ENCODE measurements at places on chromosomes 11 and 22.

DNA sequence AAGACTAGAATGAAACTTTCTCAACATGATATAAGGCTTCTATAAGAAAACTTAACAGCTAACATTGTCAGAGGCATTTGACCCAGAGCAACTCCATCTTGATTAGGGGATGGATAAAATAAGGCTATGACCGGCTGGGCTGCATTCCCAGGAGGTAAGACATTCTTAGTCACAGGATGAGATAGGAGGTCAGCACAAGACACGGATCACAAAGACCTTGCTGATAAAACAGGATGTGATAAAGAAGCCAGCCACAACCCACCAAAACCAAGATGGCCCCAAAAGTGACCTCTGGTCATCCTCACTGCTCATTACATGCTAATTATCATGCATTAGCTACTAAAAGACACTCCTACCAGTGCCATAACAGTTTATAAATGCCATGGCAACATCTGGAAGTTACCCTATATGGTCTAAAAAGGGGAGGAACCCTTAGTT, 135.2 kb downstream of the TTC28 start:
- DNase-seq = peak; percentile 5

DNA sequence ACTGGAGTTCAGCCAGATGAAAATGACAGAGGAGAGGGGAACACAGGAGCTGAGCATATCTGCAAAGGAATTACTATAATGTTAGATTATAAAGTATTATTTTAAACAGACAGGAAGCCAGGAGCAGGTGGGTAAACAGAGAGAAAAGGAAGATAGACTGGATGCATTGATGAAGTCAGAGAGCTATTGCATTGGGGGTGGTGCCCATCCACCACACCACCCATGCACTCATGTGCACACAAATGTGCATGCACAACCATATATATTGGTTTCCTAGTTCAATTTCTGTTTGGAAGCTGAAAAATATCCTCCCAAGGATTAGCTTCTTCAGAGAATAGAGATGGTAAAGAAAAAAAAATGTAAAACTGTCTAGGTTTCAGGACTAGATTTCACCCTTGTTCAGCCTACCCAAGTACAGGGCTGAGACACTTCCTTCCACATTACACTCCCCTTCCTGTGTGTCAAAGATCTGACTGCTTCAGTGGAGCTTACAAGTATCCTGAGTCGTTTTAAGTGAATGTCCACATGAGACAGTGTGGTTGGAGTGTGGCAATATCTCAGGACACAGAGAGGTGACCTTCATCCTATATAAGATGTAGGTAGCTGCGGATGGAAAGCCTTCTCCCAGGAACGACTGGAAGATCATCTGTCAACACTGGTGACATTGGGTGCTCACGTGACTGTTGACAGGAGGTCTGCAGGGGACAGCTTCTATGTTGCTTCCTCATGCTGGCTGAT, 12.2 kb upstream of the SMPD1 start:
- DNase-seq = no peak

DNA sequence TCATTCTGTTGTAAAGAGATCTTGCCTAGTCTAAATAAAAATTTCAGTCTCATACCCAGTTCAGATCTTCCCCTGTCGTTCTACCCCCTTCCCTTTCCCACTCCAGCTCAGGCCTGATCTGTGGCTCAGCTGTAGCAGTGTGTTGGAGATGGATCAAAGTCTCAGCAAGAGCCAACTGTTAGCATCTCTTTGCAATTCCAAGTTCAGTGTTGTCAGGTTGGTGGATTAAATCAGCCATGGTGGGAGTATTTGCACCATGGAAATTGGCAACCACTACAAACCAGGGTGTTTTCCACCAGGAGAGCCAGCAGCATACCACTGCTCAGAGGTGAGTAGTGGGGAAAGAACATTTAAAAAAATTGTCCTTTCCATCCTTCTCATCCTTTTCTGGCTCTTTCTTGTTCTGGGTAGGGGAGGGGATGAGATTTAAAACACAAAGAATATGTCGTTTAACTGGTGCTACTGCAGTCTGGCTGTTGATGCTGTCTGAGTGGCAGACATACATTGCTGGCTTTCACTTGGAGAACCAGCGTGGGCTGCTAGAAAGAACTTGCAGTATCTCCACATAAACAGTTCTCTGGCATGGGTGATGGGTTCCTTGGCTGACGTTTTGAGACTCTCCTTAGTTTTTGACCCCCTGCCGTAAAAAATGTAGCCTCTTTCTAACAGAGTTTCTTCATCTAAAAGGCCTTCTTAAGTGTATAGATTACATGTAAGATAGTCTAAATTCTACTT, 514.1 kb downstream of the RAB38 start:
- no peak for DNase-seq

DNA sequence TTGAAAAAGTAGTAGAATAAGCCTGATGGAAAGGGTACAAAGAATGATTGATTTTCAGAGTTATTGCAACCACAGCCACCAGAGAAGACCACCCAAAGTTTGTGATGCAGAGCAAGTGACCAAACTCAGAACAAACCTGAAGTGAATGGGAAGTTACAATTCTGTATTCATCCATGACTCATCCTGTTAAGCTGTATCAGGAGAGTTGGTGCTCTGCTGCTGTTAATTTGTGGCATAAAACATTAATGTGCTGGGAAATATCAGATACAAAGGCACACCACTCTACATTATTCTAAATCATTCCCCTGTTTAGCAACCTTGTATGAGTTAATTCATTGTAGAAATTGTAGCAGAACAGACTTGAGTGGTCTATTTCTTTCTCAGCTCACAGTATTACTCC, 19.6 kb upstream of the PDGFD start:
- no peak for DNase-seq

GRCh38 chr11:61972112-61972671, 4.8 kb upstream of the FTH1 start:
- DNase-seq = no peak

GRCh38 chr22:48106215-48106614, 1343.8 kb downstream of the TBC1D22A start:
- DNase-seq = no peak

- DNase-seq = no peak
Observed at GRCh38 chr11:13000721-13001120, 8.4 kb upstream of the RASSF10 start.

DNA sequence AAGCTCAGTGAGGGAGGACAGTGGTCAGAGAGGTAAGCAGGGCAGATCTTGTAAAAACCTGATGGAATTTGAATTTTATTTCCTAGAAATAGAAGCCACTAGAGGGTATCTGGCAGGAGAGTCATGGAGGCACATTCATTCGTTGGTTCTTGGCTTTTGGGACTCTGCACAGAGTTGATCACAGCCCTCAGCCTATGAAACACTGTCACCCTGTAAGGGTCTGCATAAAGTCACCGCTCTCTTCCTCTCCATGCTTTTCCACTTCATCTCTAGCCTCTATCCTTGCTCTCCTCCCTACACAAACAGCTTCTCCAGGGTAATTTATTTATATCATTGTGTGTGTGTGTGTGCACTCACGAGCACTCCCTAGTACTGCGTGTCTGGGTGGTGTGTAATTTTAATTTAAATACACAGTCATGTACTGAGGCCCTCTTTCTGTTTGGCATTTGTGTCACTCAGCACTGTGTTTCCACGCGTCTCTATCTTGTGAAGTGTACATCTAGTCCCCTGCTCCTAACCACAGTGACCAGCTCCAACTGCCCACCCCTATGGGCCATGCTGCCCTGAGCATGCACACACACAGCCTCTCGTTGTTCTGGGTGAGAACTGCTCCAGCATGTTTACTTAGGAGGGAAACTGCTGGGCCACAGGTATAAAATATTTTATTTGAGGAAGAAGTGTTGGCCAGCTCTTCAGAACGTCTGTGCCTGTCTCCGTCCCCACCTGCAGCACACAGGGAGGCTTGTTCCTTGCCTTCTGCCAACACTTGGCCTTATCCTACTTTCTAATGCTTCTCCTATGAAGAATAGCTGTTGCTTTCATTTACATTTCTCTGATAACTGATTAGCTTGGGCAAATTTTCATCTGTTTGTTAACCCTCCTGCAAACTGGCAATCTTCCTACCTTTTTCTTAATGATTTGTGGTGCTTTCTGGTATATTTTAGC, 4.5 kb downstream of the KCNQ1OT1 start:
- DNase-seq = no peak

DNA sequence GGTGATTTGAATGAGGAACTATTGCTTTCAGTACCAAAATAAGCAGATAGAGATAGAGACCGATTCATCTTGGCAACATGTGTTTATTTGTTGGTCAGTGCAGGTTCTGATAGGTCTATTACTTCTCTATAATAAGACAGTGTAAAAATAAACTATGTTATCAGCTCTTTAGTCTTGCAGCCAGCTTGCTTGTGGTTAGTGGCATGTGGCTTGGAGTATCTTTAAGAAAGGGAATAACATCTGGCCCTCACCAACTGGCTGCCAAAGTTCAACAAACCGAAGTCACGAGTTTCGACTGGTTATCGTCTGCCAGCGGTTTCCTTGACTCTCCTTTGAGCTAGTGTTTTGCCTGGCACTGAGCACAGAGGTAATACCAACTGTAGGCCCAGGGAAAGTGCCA, 71.8 kb downstream of the CTTN start:
- peak; percentile 15 for DNase-seq

DNA sequence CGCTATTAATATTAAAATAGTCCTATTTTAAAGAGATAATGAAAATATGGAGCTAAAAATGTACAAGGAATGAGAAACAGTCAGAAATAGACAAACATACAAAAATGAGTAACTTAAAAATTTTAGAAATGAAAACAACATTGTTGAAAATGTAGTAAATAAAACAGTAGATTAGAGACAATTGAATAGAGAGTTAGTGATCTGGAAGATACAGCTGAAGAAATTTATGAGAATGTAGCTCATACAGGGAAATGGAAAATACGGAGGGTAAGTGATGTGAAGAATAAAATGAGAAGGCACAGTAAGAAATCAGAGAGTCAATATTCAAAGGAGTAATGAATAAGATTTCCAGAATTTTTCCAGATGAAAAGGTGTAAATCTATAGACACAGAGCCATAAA, 424.8 kb downstream of the SOX6 start:
- DNase-seq = no peak

- DNase-seq = peak; percentile 76
Observed at GRCh38 chr22:28024422-28024888, 105.4 kb upstream of the PITPNB start.

GRCh38 chr11:73317373-73317772, 9.3 kb downstream of the ARHGEF17 start:
- DNase-seq = no peak

DNA sequence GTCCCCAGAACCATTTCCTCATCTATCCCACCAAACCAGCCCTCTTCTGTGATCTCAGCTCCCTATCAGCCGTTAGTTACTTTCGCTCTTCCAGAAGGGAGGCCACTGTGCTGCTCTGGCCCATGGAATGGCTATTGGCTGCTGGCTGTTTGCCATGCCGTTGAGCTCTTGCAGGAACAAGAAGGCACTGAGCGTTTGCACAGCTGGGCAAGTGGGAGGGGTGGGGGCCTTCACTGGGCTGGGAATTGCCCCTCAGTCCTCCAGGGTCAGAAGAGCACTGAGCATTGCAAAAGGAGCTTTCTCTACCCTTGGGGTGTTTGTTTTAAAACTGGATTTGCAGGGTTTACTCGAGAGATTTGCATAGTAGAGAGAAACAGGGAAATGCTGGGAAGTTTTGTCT, 129.0 kb upstream of the PARVA start:
- DNase-seq = no peak

- no peak for DNase-seq
Observed at GRCh38 chr11:124582565-124582964, 12.8 kb downstream of the OR8A1 start.

DNA sequence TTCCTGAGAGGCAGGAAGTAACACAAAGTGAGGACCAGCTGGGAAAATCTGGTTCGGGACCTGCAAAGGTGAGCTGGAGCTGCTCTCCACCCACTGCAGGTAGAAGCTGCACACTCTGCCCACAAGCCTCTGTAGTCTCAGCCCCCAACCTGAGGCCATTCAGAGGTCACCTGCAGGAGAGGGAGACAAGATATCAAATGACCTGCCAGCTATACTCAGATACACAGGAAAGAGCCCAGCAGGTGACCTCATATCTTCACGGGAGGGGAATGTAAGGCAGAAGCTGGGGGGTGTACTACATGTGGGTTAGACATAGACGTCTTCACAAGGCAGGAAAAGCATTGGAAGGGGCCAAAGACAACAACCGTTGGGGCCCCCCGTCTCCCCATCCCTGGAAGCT, 86.1 kb downstream of the APIP start:
- no peak for DNase-seq

DNA sequence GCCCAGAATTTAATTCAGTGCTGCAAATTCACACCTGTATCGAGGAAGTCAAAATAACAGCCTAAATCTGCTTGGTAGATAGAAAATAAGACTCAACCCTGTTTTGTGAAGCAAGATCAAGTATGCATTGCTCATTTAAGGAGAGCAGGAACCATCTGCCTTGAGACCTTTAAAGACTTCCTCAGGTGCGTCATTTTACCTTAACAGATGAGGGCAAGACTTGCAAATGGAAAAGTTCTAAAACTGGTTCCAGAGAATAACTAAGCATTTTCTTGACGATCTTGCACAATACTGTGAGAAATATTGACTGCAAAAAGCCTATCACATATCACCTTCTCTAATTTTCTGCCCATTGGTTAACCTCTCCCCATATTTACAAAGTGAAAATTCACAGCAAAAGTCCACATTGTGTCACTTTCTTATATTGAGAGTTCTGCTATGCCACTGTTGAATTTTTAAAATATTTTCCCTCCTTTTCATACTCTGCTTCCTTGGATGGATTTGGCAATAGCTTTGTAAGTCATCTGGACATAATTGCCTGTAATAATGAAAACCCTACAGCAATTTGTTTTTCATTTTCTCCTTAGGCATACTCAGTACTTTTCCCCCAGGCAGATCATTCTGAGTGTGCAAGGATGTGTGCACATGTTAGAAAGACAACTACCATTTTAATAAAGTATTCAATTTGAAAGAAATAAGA, 234.2 kb downstream of the AASDHPPT start:
- no peak for DNase-seq

DNA sequence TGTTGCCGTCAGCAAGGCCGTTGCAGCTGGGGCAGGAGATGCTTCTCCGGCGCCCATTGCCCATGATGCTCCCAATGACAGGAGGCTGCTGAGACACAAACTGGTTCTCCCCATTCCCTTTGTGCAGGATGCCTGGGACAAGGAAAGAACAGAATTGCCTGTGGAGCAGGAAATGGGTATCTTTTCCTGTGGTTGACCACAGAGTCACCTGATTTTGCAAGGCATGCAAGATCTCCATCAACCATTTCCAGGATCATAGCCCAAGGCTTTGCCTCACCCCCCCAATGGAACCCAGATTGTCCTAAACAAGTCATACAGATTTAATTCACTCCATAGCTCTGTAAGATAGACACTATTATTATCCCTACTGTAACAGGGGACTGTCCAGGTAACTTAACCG, 148.1 kb upstream of the NARS2 start:
- no peak for DNase-seq

GRCh38 chr22:26563022-26563421, 26.9 kb downstream of the TPST2 start:
- DNase-seq = no peak

DNA sequence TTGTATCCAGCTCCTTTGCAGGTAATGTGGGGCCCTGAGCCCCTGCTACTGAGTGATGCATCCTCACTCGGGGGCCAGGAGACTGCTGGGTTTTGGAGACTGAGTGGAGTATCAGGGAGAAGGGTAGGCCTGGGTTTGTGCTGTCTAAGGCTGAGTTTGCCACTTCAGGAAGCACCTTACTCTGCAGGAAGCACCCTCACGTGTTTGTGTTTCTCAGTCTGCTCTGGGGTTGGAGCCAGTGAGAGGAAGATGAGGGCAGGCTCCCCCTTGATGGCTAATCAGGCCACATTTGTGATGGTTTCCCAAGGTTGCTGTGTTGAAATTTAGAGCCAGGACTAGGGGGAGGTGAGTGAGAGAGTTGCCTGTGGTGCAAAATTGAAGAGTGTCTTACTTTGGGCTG, 13.7 kb upstream of the THY1 start:
- DNase-seq = no peak

GRCh38 chr22:40451210-40451609, 80.8 kb downstream of the SGSM3 start:
- no peak for DNase-seq
